ENCODE measurements at places on chromosomes 4 and X. TPM values are rescaled to one million over a fixed set of nuclear protein-coding genes. Genes with fewer than 3 reads are reported as not detected.
A peak's percentile ranks its signal among the peaks of the same experiment; 100 is the strongest.

DNA sequence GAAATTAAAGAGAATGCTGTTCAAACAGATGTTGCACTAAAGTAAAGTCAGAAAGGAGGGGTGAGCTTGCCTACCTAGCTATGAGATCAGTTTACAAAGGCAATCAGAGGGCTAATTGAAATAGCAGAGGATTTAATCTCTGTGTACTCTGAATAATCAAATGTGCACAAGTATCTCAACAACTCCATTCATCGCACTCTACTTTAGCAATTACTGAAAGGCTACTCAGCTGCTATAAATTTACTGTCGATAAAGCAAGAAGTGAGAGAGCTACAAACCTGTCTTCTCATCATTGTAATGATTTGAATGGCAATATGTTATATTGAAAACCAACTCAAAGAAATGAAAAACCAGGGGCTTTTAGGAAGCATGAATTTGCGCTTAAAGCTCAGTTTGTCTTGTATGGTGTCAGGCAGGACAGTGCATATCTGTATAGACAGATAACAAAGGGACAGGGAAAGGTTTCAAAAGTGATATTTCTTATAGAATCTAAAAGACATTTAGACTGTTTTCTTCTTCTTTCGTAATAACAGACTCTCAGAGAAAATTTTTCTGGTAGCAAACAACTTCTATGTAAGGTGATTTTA is 34.8 kb downstream of the GC start:
- DNase-seq = no peak

- no peak for DNase-seq
Observed at GRCh38 chr4:147580396-147580795, 36.8 kb upstream of the TMEM184C start.

DNA sequence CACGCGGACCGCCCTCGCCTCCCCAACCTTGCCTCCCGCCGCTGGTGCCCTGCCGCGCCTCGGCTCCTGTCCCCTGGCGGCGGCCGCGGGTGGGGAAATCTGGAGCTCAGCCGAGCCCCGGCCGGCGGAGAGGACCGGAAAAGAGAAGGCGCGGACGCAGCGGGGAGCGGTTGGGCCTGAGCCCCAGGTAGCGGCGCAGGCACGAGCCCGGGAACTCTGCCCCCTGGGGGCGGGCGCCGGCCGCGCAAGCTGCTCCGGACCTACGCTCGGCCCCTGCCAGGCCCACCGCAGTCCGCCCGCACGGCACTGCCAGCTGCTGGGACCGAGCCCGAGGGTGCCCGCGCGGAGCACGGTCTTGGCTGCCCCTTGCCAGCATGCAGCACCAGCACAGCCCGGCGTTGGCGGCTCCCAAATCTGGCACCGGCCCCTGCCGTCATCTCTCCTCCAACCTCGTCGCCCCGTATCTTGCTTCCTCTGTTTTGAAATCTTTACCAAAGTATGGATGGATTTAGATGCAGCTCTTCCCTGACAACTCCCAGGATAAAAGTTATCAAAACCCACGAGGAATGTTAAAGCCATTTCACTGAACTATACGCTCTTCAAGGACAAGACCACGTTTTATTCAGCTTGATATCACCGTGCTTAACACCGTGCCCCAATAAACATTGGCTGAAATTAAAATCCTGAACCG is at the start of gene PRSS12:
TSS of gene PRSS12 (minus strand) at position 161 of the 691 bp plus-strand sequence. CDS start 283 bp downstream, outside the sequence.
- peak; percentile 80 for DNase-seq

GRCh38 chr4:116361790-116362189 is 723.6 kb downstream of the TRAM1L1 start:
- no peak for DNase-seq

GRCh38 chr4:112288455-112288854 is 2.8 kb upstream of the TIFA start:
- no peak for DNase-seq

- DNase-seq = peak; percentile 78
Observed at GRCh38 chrX:54043541-54044125, 640 bp downstream of the PHF8 start.

DNA sequence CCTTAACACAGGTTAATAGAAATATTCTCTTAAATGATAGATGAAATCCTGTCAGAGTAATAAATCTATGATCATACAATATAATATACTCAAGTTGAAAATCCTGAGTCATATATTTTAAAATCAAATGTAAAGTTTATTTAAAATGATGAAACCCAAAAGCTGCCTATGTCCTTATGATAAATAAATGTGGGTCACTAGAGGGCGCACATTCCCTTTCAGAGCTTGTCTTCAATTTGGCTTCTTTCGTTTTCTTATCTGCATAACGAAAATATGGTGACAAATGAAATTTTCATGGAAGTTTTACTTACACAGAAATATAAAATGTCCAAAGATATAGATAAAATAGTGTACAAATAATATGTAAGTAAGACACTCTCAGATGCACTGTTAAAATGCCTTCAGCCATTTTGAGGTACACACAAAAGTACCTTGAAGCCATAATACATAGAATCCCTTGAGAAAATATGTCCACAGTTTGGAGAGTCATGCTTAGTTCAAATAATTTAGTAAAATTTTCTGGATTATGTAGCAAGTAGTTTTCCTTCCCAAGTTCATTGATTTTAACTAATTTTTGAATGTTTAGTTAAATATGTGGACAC is 680.4 kb downstream of the DMD start:
- no peak for DNase-seq

DNA sequence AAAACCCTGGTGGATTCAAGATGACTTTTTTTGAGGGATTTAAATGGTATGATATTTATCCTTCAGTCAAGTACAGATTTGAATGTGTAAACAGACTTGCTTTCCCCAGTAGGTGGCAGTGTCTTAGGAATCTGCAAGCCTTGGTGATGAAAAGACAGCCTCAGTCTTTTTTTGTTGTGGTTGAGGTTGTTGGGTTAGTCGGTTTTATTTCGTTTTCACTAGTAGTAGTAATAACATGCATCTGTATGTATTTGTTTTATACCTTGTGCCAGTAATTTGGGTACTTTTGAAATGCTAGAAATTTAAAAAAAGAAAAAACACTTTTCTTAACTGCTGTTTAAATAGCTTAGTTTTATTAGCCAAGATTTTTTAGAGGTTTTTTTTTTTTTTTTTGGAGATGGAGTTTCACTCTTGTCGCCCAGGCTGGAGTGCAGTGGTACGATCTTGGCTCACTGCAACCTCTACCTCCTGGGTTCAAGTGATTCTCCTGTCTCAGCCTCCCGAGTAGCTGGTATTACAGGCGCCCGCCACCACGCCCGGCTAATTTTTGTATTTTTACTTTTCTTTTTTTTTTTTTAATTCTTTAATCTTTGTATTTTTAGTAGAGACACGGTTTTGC is 39.2 kb downstream of the COPS4 start:
- DNase-seq = no peak

GRCh38 chr4:140837736-140838135 is 81.6 kb upstream of the TBC1D9 start:
- no peak for DNase-seq

MMRN1 gene
- 2.5 TPM for total RNA-seq

MORF4L2 gene
- 171 TPM for total RNA-seq

AMTN gene
- not detected for total RNA-seq

CACNA1F gene
- 0.08 TPM for total RNA-seq
